ENCODE measurements at places on chromosomes 12 and 14.

DNA sequence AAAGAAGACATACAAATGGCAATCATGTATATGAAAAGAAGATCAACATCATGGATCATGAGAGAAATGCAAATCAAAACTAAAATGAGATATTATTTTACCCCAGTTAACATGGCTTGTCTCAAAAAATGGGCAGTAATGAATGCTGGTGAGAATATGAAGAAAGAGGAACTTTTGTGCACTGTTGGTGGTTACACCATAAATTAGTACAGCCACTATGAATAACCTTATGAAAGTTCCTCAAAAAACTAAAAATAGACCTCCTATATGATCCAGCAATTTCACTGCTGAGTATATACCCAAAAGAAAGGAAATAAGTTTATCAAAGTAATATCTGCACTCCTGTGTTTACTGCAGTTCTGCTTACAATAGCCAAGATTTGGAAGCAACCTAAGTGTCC lies 151.7 kb downstream of the PDZRN4 start:
- DNase-seq, result no peak

- DNase-seq, result no peak
Measured at GRCh38 chr14:81952917-81953316, 419.3 kb upstream of the SEL1L start.

- DNase-seq, result peak; percentile 62
Measured at GRCh38 chr14:92686900-92687427, 61.5 kb downstream of the LGMN start.

DNA sequence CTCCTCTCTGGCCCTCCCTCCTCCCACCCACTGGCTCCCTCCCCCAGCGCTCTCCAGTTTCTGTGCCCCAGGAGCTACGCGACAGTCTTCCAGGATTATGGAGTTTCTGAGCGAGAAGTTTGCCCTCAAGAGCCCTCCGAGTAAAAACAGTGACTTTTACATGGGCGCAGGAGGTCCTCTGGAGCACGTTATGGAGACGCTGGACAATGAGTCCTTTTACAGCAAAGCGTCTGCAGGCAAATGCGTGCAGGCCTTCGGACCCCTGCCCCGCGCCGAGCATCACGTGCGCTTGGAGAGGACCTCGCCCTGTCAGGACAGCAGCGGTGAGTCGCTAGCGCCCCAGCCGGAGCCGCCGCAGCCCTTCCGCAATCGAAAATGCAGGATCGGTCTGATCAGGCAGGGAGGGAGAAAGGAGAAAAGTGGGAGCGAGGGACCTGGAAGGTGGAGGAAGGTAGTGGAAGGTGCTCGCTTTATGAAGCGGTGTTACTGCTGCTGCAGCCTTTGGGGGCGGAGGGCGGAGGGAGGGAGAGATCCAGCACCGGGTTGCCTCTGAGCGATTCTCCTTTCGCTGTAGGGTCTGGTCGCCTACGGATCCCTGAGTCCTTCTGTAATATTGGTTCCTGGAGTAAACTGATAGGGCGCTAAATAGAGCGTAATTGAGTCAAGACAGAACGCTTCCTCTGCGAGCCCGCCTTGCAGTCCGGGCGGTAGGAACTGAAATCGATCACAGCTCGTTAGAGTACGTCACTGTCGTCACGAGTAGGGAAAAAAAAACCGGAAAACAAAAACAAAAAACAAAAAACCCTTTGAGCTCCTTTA lies at the start of gene ALX1:
Gene ALX1 (plus strand): TSS at position 56 of the 819 bp plus-strand sequence. CDS start 42 bp downstream, at position 98.
- no peak for DNase-seq

DNA sequence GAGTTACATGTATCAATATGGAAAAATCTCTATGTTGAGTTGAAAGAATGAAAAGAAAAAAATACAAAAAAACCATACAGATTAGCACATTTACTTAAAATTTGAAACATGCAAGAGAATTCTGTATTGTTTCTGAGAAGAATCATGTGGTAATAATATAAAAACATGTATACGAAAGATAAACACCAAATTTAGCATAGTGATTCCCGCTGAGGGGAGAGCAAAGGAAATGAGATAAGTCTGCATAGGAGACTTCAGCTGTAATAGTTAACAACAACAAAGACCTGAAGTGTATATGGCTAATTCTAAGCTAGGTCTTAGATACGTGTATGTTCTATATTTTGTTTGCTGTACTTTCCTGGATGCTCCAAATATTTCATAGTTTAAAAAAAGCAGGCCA lies 46.5 kb downstream of the FNTB start:
- DNase-seq, result no peak

- no peak for DNase-seq
Measured at GRCh38 chr14:20986811-20987210, 3.0 kb upstream of the METTL17 start.

DNA sequence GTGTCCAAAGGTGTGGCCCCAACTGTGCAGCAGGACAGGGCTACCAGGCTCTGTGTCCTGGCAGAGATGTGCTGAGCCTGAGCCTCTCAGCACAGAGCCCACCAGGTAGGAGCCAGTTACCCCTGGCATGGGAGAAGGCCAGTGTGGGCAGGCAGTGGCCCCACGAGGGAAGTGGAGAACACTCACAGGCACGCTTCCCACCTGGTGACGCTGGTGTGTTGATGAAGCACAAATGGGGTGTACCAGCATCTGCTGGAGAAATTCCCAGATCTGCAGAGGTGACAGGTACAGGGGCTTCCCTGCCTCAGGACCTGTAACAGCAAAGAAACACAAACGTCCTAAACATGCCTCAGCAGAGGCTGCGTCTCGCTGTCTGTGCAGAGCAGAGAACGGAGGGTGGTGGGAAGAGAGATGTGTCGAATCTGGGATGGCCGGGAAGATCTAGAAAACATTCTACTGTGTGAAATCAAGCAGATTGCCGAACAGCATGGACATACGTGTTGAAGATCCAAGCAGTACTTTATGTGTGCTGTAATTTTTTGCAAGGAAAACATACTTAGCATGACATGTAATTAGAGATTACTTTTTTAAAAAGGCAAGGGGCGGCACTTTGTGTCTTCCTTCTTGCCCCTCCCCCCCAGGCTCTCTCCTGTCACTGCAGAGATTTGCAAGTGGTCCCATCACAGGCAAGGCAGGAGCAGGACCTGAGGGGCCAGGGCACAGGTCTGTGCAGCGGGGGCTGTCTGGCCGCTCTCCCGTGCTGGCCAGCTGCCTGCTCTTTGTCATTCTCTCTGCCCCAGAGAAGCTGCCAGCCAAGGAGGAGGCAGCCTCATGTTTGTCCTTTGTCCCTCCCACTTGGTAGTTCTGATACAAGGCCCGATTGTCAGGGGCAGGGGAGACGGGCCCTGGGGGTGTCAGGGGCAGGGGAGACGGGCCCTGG lies 17.3 kb downstream of the HIP1R start:
- DNase-seq, result no peak

GRCh38 chr12:90338365-90338764 lies 616.6 kb downstream of the CCER1 start:
- no peak for DNase-seq

DNA sequence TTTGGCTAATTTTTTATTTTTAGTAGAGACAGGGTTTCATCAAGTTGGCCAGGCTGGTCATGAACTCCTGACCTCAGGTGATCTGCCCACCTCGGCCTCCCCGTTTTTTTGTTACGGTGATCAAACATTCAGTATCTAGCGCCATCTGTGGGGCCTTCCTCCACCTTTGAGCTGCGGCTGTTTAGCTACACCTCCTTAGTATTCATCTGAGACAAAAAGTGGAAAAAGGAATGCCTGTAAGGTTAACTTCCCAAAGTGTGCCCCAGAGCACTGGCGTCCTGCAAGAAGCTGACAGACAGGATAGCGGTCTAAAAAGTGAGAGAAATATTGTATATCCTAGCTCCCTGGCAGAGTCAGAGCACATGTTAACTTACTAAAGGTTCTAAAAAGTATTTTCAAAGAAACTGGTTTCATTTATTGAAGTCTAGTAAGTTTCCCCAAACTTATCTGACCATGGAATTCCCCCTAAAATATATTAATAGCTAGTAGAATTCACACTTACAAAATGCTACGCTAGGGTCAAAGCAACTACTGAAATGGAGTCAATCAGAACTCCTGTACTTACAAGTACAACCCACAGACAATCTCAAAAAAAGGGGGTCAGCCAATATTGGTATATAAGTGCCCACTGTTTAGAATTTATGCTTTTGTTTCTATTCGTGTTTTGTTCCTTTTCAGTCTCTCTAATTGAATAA lies 59.1 kb downstream of the DUSP16 start:
- peak; percentile 71 for DNase-seq

- peak; percentile 76 for DNase-seq
Measured at GRCh38 chr12:11732023-11732422, 82.5 kb downstream of the ETV6 start.

DNA sequence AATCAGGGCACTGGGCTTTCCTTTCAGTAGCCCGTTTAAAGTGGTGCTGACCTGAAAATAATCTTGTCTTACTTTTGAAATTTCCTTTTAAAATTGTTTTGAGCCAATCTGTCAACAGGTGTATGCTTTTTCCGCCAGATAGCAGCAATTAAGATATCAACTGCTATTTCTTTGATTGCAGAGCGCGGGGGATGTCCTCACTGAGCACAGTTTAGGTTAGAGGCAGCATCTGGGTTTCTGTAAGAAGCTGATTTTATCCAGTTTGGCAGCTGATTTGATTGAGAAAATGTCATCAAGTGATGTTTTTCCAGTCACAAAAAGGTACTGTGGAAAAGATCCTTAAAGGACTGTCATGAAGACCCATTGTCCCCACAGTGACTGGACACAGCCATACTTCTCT lies 371.8 kb downstream of the ADAMTS20 start:
- DNase-seq, result no peak

DNA sequence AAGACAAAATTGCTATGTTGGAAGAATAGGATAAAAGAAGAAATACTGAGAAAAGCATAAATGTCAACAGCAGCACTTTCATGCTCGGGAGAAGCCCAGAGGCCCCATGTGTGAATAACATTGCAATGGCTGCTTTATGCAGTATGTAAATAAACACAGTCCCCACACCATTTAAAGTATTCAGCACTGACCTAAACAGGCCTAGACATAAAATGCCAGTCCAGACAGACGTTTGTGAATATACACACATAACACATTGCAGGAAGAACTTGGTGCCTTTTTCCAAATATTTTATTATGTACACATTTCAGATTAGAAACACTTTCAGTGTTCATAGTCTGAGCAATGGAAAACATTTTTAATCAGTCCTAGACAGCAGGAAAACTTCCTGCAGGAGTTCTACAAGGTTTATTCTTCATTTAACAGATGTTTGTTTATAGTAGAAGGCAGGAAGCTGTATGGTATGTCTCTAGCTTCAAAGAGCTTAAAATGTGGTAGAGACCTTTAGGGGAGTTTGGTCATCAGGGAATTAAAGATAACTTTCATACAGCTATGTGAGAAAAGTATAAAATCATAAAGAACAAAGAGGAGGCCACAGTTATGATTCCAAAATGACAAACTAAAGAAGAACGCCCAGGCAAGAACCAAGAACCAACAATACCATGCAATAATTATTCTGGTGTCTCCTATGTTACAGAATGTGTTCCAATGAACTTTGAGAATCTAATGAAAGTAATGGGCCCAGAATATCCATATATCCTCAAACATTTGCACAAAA lies 30.6 kb upstream of the SLC38A2 start:
- no peak for DNase-seq

- DNase-seq, result peak; percentile 10
Measured at GRCh38 chr14:71883094-71883493, 49.1 kb upstream of the RGS6 start.

DNA sequence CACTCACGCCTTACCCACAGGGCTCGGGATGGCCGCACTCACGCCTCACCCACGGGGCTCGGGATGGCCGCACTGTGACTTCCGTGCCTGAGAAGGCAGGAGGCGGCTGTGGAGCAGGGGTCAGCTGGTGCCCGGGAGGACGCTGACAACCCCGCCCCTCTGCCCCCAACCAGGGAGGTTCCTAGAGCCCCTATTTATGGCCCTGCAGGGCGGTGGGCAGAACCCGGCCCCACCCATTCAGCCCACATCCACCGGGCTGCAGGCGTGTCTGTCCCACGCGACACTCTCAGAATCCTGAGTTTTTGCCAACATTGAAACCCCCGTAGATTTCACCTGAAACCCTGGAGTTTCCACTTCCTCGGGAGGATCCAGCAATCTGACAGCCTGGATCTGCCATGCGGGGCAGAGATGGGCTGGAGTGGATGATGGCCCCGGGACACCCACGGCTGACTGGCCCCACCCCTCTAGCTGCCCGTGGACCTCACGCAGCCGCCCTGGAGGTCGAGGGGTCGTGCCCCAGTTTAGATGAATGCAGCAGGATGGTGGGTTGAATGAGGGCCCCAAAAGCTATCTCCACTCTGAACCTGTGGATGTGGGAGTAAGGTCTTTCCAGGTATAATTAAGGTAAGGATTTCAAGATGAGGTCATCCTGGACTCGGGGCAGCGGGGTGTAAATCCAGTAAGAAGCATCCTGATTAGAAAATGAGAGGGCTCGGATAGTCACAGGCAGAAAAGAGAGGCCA lies 20.4 kb downstream of the GALNT9 start:
- DNase-seq, result no peak

- no peak for DNase-seq
Measured at GRCh38 chr14:61202124-61202523, 79.0 kb downstream of the TMEM30B start.

DNA sequence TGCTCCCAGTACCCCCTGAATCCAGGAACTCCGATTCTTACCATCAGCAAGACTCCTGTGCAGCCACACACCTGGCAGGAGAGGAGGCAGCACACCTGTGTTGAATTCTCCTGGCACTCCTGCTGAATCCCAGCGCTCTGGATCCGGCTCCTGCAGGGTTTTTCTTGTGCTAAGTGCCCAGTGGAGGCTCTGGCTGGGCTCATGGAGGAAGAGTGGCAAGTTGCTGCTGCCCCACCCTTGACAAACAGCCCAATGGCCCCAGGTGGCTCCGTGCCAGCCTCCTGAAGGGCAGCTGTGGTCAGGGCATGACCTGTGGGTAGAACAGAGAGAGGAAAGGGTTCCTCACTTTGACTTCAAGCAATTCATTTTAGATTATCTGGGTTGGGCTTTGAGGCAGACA lies 20.0 kb downstream of the CRACR2A start:
- DNase-seq, result no peak
